Heart left ventricle (tissue), 16 donors: ENCODE measurements at places on chromosomes 11 and 22. TPM values are rescaled to one million over a fixed set of nuclear protein-coding genes. Genes with fewer than 3 reads are reported as not detected.

Gene HORMAD2
- not detected for polyA plus RNA-seq

Gene POU2AF3
- polyA plus RNA-seq, result 0.15 TPM

Gene SGSM1
- 2.7 TPM for polyA plus RNA-seq

Gene BATF2
- polyA plus RNA-seq, result 2.0 TPM

Gene DGCR6
- 7.7 TPM for polyA plus RNA-seq

DNA sequence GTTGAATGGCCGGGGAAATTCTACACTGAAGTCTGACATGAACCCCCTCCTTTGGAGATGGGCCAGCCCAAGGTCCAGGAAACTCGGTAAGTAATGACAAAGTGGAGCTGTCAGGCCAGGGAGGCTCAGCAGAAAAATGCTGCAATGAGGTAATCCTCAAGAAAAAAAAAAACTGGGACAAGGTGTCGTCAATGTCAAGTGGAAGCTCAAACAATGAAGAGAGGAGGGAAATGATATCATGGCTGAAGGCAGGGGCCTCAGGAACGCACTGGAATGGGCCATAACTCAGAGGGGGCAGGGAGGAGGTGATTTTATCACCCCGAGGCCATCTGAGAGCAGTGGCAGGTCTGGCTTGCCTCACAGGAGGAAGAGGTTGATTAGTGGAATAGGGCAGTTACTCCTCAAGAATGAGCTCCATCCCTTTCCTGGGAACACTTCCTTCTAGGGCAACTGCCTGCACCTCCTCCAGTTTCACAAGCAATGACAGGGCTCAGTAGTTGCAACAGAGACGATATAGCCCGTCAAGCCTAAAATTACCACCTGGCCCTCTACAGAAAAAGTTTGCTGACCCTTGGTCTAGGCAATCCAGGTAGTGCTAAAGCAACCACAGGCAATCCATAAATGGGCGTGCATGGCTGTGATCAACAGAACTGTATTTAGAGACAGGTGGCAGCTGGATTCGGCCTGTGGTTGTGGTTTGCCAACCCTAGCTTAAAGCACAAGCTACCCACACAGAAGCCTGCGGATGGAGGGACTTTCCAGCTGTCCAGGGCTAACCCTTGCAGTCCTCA lies 65.2 kb downstream of the FBXO7 start:
- peak; percentile 69 for DNase-seq
